ENCODE measurements at places on chromosomes 1 and 21.
A peak's percentile ranks its signal among the peaks of the same experiment; 100 is the strongest.

- no peak for DNase-seq
These were observed 7.7 kb downstream of the TLR5 start for GRCh38 chr1:223135176-223135942.

DNA sequence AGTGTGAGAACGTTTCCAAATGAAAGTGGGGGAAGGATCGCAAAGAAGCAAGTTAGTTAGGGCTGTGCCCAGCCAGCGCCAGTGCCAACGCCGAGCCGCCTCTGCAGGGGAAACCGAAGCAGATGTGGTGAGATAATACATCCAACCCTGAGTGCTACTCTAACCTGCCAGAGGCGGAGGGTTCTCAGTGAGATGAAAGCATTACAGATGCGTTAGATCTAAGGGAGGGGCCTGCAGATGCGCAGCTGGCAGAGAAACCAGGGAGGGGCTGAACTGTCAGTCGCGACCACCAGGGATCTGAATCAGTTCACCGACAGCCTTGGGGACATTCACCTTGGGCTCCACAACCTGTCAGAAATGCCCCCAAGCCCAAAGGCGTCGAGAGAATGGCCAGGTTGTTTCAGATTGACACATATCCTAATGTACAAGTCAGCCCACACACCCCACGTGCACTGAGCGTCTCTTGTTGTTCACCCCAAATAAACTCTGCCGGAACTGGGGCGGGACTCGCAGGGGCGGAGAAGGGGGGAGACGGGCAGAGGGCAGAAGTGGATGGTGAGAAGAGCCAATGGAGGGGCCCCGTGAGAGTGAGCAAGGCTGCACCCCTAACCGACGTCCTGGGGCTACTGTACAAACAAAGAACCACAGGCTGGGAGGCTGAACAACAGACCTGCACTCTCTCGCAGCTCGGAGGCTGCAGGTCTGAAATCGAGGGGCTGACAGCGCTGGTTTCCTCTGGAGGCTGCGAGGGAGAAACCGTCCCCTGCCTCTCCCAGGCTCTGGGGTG lies 8.7 kb upstream of the UMODL1 start:
- DNase-seq = peak; percentile 78

GRCh38 chr1:224042557-224043118 lies 71.3 kb upstream of the FBXO28 start:
- no peak for DNase-seq

DNA sequence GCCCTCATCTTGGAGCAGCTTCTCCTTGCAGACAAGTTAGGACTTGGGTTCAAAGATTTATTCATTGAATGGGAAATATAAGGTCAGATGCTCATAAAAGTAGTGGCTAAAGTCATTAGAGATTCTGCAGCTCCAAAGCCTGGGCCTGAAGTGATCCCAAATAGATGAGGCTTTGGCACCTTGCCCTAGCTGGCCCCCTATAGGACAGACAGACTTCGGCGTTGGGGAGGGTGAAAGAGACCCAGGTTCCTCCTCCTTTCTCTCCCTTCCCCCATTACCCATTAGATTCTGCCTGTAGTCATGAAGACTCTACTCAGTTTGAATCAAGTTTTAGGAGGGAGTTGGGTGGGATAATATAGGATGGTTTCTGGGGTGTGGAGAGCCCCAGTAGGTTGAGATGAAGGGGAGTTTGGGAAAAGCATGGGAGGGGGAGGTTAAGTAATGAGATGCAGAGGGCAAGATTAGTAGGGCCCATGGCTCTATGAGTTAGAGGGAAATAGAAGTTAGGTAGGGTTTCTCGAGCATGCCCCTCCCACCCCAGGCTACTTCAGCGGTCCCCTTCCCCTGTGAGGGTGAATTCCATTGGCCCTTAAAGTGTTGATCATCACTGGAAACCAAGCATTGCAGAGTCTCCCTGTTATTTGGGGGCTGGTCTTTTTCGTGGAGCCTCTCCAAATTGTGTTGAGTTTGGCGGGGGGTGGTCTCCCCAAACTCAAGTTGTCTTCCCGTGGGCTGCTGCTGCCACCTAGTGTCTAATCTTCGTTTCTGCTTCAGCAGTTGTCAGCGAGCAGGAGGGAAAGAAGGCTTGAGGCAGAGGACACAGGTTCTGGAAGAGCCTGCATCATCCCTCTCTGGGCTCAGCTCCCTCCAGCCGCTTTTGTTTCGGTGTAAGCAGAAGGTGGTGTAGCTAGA lies 2.1 kb upstream of the AHDC1 start:
- DNase-seq = peak; percentile 51

- DNase-seq = no peak
These were observed 27.1 kb downstream of the FTCD start for GRCh38 chr21:46128106-46128932.

DNA sequence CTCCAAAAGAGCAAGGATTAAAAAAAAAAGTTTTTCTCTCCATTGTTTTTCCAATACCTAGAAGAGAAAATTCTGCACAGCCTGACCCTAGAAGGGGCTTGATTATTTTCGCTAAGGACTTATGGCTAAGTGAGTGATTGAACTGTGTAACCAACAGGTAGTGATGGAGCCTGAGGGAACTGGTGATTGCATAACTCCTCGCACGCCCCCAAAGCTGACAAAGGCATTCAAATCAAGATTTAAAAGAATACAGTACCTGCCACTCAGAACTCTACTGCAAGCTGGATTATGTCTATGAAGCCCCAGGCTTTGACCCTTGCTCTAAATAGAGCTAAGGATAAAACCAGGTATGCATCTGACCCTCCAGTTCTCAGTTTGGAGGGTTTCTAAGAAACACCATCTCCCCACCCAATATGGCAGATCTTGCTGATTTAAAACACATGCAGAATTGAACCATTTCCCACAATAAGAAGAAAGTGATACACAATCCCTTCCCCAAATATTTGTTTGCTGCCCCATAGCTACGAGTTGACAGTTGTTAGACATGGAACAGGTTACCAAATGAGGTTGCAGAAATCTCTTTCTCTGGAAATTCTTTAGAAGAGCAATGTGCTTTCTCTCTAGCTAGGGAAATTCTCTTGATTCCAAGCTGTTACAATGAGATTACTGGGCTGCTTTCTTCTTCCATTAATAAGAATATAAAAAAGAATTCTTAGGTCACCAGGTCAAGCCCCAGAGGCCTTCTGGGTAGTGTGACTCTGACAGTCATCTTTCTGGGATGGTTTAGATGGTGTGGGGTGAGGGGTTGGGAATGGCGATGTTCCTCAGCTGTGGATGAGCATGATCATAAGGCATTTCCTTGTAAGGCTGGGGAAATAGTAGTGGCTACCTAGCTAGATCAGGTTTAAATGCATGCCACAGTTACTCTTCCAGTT lies 35.1 kb downstream of the FGGY start:
- DNase-seq = no peak

- no peak for DNase-seq
These were observed 1.3 kb upstream of the TMEM54 start for GRCh38 chr1:32902535-32902920.

GRCh38 chr1:9293533-9294404 lies 1.1 kb downstream of the SPSB1 start:
- peak; percentile 45 for DNase-seq

DNA sequence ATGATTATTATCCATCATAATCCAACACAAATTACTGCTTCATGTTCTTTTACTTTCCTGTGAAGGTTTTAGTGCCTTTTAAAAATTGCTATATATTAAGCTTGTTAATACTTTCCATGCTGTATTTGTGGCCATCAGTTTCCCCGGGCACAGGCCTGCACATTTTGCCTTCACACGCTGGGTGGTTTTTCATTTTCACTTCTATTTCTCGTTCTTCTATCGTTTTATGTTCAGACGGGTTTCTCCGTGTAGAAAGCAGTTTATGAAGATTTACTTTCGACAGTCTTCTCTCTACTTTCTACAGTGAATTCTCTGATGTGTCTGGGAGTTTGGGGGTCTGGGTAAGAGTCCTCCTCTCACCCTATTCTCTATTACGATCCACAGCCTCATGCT lies 9.5 kb downstream of the RUNX3 start:
- no peak for DNase-seq

DNA sequence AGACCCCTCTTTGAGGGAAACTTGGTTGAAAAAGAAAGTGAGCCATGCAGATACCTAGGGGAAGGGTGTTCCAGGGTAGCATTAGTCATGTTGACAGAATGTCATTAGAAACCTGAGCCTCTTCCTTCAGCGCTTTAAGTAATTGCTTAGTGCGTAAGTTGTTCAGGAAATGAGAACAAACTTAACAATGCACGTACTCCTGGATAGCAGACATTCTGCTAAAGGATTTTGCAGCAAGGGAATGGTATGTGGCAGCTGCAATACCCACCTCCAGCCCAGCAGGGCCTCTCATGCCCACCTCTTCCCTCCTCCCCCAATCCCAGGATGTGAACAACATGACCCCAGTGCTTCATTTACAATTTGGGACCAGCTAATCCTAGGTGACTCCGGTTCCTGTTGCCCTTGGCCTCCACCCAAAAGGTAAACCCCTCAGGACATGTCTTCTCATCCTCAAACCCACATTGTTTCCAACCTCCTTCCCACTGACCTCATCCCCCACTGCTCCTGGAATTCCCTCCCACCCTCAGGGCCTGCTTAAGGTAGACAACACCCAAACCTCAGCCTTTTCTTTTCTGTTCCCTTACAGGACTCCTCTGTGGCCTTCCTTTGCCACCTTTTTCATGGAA lies 98.0 kb upstream of the BCAR3 start:
- DNase-seq = no peak
